H1 (cell line): ENCODE measurements at places on chromosomes 11 and 22.

- H3K27ac ChIP-seq, result no peak overlapping the region
- no peak for DNase-seq
- no peaks in the 10 kb centered on the region for H3K36me3 ChIP-seq
- H3K27me3 ChIP-seq, result peaks cover 5% of the 10 kb centered on the region; the same call in 1 of the 2 replicates
These were observed 602 bp upstream of the AQP11 start for GRCh38 chr11:77589181-77589520.

GRCh38 chr11:108858622-108859021 is 193.8 kb downstream of the DDX10 start:
- H3K4me3 ChIP-seq, result no peak overlapping the region
- no peaks in the 10 kb centered on the region for H3K27me3 ChIP-seq
- H3K27ac ChIP-seq, result no peak overlapping the region
- H3K4me1 ChIP-seq, result no peaks in the 10 kb centered on the region

- no peak overlapping the region for H3K4me3 ChIP-seq
- no peak for DNase-seq
- H3K27ac ChIP-seq, result no peak overlapping the region
- H3K27me3 ChIP-seq, result no peaks in the 10 kb centered on the region
- no peaks in the 10 kb centered on the region for H3K4me1 ChIP-seq
These were observed 52.2 kb upstream of the CEP126 start for GRCh38 chr11:101862391-101863233.

DNA sequence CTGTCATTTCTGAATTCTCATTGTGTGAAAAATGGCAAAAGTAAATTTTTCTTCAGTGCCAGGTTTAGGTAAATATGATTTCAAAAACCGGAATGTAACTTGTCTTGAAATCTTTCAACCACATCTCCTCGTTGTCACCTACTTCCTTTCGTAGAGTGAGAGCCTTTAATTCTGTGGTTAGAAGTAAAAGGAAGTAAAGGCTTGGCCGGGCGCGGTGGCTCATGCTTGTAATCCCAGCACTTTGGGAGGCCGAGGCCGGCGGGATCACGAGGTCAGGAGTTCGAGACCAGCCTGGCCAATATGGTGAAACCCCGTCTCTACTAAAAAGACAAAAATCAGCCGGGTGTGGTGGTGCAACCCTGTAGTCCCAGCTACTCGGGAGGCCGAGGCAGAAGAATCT is 29.8 kb downstream of the SGSM3 start:
- peaks cover 2% of the 10 kb centered on the region; the same call in 1 of the 2 replicates for H3K4me1 ChIP-seq
- no peak for DNase-seq
- no peaks in the 10 kb centered on the region for H3K27me3 ChIP-seq
- no peak overlapping the region for H3K27ac ChIP-seq

DNA sequence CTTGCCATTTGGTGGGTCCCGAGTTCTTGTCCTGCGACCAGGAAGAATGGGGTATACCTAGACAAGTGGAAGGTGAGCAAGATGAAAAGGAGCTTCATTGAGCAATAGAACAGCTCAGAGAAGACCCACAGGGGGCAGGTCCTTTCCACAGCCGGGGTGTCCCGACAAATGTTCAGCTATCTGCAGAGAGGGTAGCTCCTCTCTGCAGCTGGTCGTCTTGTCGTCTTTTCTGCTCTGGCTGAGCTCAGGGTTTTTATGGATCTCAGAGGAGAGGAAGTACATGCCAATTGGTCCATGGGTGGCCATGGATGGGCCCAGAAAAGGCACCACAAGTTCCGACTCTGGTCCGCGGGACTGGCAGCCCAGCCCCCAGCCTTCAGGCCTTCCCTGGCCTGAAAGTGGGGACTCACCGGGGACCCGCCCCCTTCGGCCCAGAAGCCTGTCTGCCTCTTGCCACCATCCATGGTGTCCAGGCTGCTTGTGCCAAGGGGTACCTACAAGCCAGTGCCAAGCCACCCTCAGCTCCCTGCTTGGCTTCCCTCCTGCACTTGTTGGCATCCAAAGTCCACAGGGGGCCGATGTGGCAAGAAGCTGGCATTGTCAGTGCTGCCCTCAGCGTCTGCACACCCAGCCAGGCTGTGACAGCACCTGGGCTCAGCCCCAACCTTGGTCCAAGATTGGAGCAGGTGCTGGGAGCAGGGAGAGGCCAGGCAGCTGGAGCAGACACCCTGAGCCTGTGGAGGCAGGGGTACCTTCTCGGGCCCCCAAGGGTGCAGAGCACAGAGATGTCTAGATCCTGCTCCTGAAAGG is 438.9 kb downstream of the TBC1D22A start:
- H3K4me1 ChIP-seq, result no peaks in the 10 kb centered on the region
- no peaks in the 10 kb centered on the region for H3K36me3 ChIP-seq
- no peaks in the 10 kb centered on the region for H3K27me3 ChIP-seq
- H3K27ac ChIP-seq, result no peak overlapping the region
- DNase-seq, result no peak
- H3K4me3 ChIP-seq, result no peak overlapping the region
